Bronchus fibroblast of lung (primary cell): ENCODE measurements at places on chromosomes 5 and 9. TPM values are rescaled to one million over a fixed set of nuclear protein-coding genes. Genes with fewer than 3 reads are reported as not detected.

ROR2 gene
- total RNA-seq = 16.5 and 16.8 TPM in 2 replicates

MEGF10 gene
- total RNA-seq = under 0.01 TPM in 1 of 2 replicates, not detected in the other

SLC45A2 gene
- under 0.01 TPM in 1 of 2 replicates, not detected in the other for total RNA-seq

SVEP1 gene
- total RNA-seq = 5.5 and 6.2 TPM in 2 replicates

IFNK gene
- not detected in 2 replicates for total RNA-seq

SERF1A gene
- total RNA-seq = 1.5 and 5.2 TPM in 2 replicates

AIF1L gene
- total RNA-seq = under 0.01 and 0.30 TPM in 2 replicates

SLC6A19 gene
- total RNA-seq = not detected in 2 replicates

MYOT gene
- total RNA-seq = not detected in 2 replicates
